ENCODE measurements at places on chromosomes 3 and 15. TPM values are rescaled to one million over a fixed set of nuclear protein-coding genes. Genes with fewer than 3 reads are reported as not detected.

FGF12 gene
- not detected for total RNA-seq

MUC20 gene
- total RNA-seq, result 3.1 TPM

PLS1 gene
- 3.1 TPM for total RNA-seq

IGSF10 gene
- total RNA-seq, result not detected

GRCh38 chr15:66679657-66680108 is 22.4 kb upstream of the SMAD6 start:
- no peaks in the 10 kb centered on the region for H3K27me3 ChIP-seq
- no peak overlapping the region for H3K4me3 ChIP-seq
- DNase-seq, result no peak
- H3K36me3 ChIP-seq, result no peaks in the 10 kb centered on the region

DNA sequence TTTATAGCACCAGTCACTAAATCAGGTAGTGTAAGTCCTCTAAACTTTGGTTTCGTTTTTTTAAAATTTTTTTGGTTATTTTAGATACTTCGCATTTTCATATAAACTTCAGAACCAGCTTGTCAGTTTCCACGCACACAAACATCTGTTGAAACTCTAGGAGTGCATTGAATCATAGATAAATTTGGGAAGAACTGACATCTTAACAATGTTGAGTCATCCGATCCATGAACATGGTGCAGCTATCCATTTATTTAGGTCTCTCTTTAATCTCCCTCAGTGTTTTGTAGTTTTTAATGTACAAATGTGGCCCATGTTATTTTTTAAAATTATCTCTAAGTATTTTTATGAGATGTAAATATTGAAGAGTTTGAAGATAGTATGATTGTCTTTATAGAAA is 17.7 kb downstream of the TICRR start:
- no peak overlapping the region for H3K27ac ChIP-seq
- no peak for DNase-seq
- no peaks in the 10 kb centered on the region for H3K27me3 ChIP-seq
- no peak overlapping the region for H3K4me3 ChIP-seq
- H3K36me3 ChIP-seq, result peaks cover 29% of the 10 kb centered on the region
- H3K4me1 ChIP-seq, result no peaks in the 10 kb centered on the region

TCAIM gene
- total RNA-seq, result 19.4 TPM

GRCh38 chr15:96340348-96340597 is 9.8 kb downstream of the NR2F2 start:
- H3K4me3 ChIP-seq, result no peak overlapping the region
- no peaks in the 10 kb centered on the region for H3K36me3 ChIP-seq
- H3K4me1 ChIP-seq, result peaks cover 5% of the 10 kb centered on the region

DNA sequence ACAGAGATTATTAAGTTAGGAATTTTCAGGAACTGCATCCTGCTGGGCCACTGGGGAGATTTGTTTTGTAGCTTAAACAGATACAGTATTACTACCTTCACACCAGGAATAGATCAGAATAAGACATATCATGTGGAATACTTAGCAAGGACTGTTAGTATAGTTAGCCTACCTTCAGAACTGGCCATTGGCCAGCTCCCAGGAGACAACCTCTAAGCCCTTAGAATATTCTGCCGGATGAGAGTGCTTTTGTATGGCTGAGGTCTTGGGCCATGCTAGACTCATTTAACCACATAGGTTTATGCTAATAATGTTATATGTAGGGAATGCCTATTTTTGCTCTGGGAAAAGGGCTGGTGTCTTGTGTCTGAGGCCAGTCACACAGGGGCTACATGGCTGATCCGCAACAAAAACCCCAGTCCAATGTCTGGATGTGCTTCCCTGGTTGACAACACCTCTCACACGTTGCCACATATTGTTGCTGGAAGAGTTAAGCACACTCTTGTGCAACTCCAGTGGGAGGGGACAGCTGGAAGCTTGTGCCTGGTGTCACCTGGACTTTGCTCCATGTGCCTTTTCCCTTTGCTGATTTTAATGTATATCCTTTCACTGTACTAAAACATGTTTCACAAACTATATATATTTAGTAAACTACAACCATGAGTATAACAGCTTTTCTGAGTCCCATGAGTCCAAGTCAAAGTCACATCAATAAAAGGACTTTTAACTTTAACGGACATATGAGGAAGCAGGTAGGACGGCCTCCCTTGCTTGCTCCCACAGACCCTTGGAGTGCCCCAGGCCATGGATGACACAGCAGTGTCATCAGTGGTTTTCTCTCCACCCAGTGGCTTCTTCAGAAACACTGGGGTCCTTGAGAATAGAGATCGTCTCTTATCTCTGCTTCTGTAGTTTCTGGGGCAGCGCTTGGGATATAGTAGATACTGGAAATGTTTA is 118.0 kb upstream of the C3orf80 start:
- peaks cover 11% of the 10 kb centered on the region for H3K27me3 ChIP-seq
- no peak overlapping the region for H3K4me3 ChIP-seq
- DNase-seq, result no peak
- no peaks in the 10 kb centered on the region for H3K4me1 ChIP-seq
- no peaks in the 10 kb centered on the region for H3K36me3 ChIP-seq
- H3K27ac ChIP-seq, result no peak overlapping the region

- H3K4me3 ChIP-seq, result no peak overlapping the region
- H3K36me3 ChIP-seq, result no peaks in the 10 kb centered on the region
- H3K27ac ChIP-seq, result no peak overlapping the region
- peaks cover 13% of the 10 kb centered on the region for H3K27me3 ChIP-seq
Observed at GRCh38 chr3:100523050-100523760, 30.8 kb downstream of the TMEM45A start.

DNA sequence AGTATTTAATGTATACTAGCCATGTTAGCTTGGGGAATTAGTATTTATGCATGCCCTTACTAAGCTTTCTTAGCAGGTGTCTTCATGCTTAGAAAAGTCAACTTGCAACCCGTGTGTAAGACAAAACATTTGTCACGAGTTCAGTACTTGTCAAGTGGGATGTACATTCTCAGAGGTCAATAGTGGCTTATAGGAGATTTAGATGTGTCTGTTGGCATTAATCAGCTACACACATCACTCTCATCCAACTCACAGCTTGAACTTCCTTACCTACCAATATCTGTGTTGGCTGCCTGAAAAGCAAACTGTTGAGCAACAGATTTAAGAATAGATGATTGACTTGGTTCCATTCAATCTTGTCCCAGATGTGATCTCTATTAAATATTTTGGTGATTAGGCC is 109.5 kb downstream of the ROBO2 start:
- H3K4me1 ChIP-seq, result no peaks in the 10 kb centered on the region
- H3K27ac ChIP-seq, result no peak overlapping the region
- H3K4me3 ChIP-seq, result no peak overlapping the region
- DNase-seq, result no peak

MTFMT gene
- 21.3 TPM for total RNA-seq

DNA sequence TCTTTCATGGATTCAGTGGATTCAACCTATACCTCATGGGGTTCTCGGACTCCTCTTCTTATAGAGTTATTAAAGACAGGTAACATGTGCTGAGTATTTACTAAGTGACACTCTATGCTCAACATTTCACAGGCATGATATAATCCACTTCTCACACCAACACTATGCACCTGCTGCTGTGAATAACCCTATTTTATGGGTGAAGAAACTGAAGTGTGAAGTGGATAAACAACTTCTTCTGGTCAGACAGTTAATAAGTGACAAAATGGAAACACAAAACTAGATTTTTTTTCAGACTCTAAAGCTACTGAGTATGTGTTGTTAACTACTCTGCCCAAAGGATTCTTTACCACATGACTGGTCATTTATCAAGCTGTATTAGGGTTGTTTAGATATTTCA is 403.5 kb downstream of the DIPK2A start:
- H3K27ac ChIP-seq, result no peak overlapping the region
- DNase-seq, result no peak
- H3K4me3 ChIP-seq, result no peak overlapping the region
- H3K27me3 ChIP-seq, result no peaks in the 10 kb centered on the region
- no peaks in the 10 kb centered on the region for H3K36me3 ChIP-seq

DNA sequence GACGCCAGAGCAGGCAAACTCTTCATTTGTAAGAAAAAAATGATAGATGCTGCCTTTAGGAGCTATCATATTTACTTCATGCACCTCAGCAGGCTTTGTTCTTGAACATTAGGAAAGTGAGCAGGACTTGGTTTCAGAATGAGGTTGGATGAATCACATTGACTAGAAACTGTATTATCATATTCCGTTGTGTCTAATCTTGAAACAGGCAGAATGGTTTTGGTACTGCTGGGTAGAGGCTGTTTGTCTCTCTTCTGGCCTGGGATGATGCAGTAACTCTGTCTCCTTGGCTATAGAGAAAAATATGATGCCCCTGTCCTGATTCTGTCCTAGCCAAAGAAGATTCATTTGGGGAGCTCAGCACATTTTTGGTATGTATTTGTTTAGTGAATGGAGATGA is 344.2 kb upstream of the GRM7 start:
- no peaks in the 10 kb centered on the region for H3K27me3 ChIP-seq
- no peaks in the 10 kb centered on the region for H3K36me3 ChIP-seq
- no peak overlapping the region for H3K27ac ChIP-seq
- no peak for DNase-seq

DNA sequence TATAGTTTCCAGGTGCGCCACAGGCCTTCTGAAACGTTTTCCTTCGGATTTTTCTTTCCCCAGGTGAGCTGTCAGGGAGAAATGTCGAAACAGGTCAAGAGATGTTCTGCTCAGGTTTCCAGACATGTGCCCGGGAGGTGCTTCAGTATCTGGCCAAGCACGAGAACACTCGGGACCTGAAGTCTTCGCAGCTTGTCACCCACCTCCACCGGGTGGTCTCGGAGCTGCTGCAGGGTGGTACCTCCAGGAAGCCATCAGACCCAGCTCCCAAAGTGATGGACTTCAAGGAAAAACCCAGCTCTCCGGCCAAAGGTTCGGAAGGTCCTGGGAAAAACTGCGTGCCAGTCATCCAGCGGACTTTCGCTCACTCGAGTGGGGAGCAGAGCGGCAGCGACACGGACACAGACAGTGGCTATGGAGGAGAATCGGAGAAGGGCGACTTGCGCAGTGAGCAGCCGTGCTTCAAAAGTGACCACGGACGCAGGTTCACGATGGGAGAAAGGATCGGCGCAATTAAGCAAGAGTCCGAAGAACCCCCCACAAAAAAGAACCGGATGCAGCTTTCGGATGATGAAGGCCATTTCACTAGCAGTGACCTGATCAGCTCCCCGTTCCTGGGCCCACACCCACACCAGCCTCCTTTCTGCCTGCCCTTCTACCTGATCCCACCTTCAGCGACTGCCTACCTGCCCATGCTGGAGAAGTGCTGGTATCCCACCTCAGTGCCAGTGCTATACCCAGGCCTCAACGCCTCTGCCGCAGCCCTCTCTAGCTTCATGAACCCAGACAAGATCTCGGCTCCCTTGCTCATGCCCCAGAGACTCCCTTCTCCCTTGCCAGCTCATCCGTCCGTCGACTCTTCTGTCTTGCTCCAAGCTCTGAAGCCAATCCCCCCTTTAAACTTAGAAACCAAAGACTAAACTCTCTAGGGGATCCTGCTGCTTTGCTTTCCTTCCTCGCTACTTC is 3.8 kb downstream of the BHLHE40 start:
- H3K4me1 ChIP-seq, result peaks cover 35% of the 10 kb centered on the region
- DNase-seq, result no peak

- peaks cover 2% of the 10 kb centered on the region for H3K27me3 ChIP-seq
- peaks cover 10% of the 10 kb centered on the region for H3K4me1 ChIP-seq
- no peak overlapping the region for H3K4me3 ChIP-seq
- no peaks in the 10 kb centered on the region for H3K36me3 ChIP-seq
Observed at GRCh38 chr3:50473768-50474167, 29.7 kb downstream of the CACNA2D2 start.

- no peaks in the 10 kb centered on the region for H3K4me1 ChIP-seq
- H3K27me3 ChIP-seq, result no peaks in the 10 kb centered on the region
- no peak for DNase-seq
- no peak overlapping the region for H3K27ac ChIP-seq
Observed at GRCh38 chr3:175397372-175397771, 538.2 kb downstream of the NAALADL2 start.

- H3K4me1 ChIP-seq, result peaks cover 10% of the 10 kb centered on the region
- no peak for DNase-seq
- H3K4me3 ChIP-seq, result no peak overlapping the region
- no peak overlapping the region for H3K27ac ChIP-seq
- peaks cover 2% of the 10 kb centered on the region for H3K36me3 ChIP-seq
Observed at GRCh38 chr3:72821161-72821781, 27.0 kb downstream of the SHQ1 start.

DNA sequence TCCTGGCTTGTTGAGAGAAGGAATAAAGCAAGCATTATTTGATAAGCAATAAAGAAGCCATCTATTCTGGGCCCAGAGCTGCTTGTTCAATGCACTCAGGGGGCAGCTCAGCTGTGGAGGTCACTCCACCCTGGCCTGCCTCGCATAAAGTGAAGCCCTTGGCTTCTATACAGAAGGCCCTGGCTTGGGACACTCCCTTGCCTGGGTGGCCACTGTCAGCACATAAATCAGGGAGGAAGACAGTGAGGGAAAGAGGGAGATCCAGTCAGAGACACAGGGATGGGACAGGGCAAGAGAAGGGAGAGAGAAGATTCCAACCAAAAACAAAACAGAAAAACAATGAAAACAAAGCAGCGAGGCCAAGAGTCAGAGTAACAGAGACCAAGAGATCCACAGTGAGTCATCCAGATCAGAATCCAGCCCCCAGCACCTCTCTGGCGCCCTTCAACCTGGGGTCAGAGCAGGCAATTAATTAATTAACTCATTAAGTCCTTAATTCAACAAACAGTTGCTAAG is 11.8 kb downstream of the INSYN1 start:
- no peak overlapping the region for H3K27ac ChIP-seq
- H3K4me3 ChIP-seq, result no peak overlapping the region
- H3K27me3 ChIP-seq, result no peaks in the 10 kb centered on the region

GRCh38 chr3:72033666-72034428 is 248.9 kb upstream of the PROK2 start:
- H3K4me1 ChIP-seq, result peaks cover 4% of the 10 kb centered on the region
- no peak overlapping the region for H3K4me3 ChIP-seq
- DNase-seq, result no peak
- peaks cover 4% of the 10 kb centered on the region for H3K27me3 ChIP-seq
- H3K27ac ChIP-seq, result no peak overlapping the region

DNA sequence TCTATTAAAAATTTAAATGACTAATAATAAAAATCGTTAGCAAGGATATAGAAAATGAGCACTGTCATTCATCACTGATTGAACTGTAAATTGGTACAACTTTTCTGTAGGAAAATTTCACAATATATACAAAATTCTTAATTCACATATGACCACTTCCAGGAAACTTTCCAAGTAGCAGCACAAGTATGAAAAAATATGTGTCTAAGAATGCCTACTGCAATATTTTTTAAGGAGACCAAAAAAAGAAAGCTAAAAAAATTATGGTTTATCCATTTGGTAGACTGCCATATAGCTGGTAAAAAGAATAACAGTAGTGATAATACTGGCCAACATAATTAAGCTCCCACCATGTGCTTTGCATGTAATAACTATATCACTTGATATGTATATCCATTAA is 59.2 kb downstream of the KLHL6 start:
- no peaks in the 10 kb centered on the region for H3K27me3 ChIP-seq
- no peak for DNase-seq
- peaks cover 4% of the 10 kb centered on the region for H3K4me1 ChIP-seq
- peaks cover 35% of the 10 kb centered on the region for H3K36me3 ChIP-seq

Measured in activated naive CD8-positive, alpha-beta T cell treated with anti-CD3 and anti-CD28 coated beads, Interleukin-2, amount 10 ng/mL, durations not matched to agents 7 days and 5 days (primary cell).